ENCODE measurements at places on chromosomes 2 and 18. TPM values are rescaled to one million over a fixed set of nuclear protein-coding genes. Genes with fewer than 3 reads are reported as not detected.

DNA sequence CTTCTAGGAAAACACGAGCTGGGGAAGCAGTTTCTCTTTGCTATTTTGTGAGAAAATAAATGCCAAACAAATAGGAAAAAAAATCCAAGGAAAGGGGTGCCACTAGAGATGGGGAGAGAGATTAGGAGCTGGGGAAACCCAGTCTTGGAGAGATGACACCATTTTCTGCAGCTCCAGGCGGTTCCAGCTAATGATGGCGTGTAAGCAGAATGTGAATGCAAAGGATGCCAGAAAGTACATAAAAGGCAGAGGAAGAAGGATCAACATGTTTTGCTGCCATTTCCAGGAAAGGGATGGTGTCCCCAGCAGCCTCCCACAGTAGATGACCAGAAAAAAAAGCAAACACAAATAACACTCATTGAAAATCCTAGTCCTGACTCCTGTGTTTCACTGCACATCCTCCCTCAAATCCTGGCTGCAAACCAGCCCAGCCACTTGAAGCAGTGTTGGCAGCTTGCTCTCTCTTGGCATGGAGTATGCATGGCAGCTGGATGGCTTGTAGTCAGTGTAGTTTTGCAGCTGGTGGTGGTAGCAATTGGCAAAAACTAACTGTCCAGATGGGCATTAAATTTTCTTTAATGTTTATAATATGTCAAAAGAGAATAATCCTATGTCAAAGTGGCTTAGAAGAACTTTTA, 93.6 kb downstream of the FTCDNL1 start:
- DNase-seq = peak; percentile 70

DNA sequence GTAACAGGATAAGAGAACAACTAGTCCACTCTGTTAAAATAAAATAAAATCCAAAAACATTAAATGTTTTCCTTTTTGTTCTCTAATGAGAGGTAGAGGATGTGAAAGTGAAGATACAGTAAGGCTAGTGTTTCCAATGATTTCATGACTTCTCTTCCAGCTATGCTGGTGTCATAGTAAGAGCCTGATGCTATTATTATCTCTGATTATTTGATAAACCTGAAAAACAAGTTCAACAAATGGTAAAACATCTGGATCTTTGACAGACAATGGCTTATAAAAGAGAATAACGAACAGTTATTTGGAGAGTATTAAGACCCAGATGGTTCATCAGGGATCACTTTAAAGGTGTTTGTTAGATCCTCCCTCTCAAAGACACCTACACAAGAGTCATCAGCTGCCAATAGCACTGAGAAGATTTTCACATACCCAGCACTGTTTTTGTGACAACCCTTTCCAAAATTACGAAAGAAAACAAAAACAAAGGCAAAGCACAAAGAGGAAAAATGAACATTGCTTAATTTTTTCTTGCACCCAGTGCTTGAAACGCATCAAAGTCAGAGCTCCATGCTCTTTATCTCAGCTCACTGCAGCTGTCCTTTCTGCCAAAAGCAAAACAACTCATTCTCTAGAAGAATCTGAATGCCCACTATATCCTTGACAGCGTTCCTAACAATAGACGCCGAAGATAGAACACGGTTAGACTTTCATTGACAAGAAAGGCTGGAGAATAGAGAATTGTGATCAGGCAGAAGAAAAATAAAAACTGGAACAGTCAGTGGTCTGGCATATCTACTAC, 168.6 kb downstream of the SLC8A1 start:
- DNase-seq = no peak

SLC4A1AP gene
- 18.7 TPM for total RNA-seq

- DNase-seq = no peak
These were observed 85.6 kb upstream of the ETAA1 start for GRCh38 chr2:67311536-67311935.

GRCh38 chr2:70776266-70776665, 8.3 kb upstream of the ADD2 start:
- no peak for DNase-seq

KANSL1L gene
- 36.3 TPM for total RNA-seq

KCNIP3 gene
- total RNA-seq = 3.0 TPM

DNA sequence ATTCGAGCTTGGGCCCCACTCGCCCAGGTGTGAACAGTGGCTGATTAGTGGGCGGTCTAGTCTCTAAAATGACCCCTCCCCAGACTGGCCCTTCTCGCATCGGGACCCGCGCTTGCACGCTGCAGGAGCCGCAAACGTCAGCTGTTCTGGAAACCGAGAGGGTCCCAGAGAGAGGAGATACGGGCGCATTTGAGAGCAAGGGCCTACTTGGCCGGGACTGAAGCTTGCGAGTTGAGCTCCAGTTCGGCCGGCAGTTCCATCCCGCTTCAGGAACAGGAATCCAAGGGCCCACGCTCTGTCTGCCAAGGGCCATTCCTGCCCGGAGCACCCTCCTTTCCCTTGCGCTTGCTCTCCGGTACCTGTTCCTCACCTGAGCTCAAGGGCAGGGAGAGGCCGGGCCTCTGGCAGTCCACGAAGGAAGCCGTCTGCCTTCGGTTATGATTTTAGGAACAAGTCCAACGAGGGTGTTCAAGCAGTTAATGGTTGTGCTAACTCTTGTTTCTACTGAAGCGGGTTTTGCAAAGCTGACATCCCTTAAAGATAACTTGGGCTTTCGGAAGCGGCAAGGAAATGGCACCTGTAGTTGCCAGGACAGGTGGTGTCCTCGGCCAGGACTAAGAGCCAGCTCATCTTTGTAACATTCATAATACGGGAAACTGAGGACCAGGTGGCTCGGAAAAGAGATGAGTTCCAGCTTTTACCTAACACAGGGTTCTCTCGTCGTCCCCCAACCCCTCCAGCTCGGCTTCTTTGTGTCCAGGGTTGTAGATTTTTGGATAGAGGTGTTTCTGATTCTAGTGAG, 3.9 kb upstream of the DLX1 start:
- DNase-seq = no peak

KIF1A gene
- total RNA-seq = 0.81 TPM

All from upper lobe of right lung (tissue), 1 donor.